ENCODE measurements at places on chromosomes 12 and 14.

GRCh38 chr12:19440019-19440858 lies 947 bp downstream of the AEBP2 start:
- DNase-seq: peak; percentile 88

- peak; percentile 87 for DNase-seq
Measured at GRCh38 chr14:49303946-49304516, 282.1 kb downstream of the RPS29 start.

DNA sequence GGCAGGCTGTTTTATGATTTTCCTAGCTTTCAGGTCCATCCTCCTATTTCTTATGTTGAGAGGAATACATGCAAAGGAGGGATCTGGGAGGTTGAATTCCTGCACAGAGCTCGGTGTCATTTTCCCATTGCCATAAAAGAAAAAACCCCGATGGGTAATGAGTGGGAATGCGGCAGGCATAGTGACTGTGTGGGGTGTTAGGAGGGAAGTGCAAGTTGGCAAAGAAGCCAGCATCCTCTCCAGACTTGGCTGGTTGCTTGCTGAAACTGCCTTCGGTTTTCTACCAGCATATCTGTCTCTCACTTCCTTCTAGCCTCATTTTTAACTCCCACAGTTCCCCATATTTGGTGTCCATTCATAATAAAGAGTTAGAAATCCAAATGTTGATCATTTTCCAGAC lies 1046.1 kb downstream of the SLC6A15 start:
- DNase-seq: no peak

DNA sequence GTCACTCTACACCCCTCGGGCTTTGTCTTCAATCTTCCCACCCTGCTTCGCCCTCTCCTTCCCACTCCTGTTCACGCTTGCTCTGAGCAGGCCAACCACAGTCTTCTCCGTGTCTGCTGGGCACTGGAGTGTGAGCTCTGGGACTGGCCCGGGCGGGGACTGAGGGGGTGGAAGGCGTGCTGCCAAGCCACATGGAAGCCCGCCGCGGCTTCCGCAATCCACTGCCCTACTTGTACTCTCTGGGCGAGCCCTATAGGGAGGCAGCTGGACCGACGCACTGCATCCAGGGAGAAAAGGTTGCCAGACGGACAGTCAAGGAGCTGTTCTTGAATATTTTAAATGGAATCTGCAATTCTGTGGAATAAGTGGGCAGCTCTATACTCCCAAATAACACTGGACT lies 24.8 kb downstream of the GOLGA3 start:
- no peak for DNase-seq

DNA sequence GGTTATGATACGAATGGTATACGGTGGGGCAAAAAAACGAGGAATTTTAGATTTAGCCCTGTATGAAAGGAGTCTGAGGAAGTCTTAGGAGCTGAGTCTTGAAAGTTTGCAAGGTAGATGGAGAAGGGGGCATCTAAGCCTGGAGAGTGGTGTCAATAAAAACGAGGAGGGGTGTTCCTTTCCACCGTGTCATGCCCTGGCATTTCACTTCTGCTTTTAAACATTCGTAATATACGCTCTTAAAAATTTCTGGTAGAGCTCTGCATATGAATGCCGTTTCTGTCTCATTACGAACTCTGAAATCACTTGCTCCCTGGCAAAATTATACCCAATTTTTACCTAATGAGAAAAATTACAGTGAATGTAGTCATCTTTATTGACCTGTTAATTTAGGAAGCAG lies 170.2 kb downstream of the ERC1 start:
- no peak for DNase-seq

DNA sequence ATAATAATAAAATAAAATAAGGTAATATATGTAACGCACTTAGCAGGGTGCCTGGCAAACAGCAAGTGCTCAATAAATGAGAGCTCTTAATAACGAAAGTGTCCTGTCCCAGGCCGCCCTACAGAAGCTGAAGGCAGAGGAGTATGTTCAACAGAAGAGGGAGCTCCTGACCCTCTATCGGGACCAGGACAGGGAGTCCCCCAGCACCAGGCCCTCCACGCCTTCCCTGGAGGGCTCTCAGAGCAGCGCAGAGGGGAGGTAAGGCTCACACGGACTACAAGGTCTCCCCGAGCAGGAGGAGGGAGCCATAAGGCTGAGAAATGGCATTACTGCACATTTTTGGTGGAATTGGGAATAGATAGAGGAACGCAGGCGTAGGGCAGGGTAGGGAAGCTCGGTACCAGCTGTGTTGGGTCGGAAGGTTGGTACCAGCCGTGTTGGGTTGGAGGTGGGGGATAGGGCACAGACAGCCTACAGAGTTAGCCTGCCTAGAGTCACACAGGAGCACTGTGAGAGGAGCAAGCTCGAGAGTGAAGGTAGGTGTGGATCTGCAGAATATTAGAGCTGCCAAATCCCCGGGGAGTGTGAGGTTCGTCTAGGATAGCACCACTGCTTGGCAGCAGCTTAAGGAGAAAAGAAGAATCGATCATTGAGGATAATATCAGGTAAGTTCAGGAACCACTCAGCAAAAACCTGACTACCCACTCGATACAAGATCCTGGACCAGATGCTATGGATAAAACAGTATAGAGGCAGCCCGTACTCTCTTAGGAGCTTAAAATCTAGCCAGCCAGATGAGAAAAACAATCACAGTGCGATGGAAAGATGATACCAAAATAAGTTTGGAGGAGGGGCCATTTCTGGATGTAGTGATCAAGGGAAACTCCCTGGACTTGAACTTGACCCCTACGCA lies 15.3 kb downstream of the TNFRSF1A start:
- DNase-seq: peak; percentile 63

GRCh38 chr14:55764784-55765183 lies 184.8 kb downstream of the KTN1 start:
- no peak for DNase-seq

- DNase-seq: peak; percentile 84
Measured at GRCh38 chr14:92039063-92039718, 668 bp downstream of the TRIP11 start.

DNA sequence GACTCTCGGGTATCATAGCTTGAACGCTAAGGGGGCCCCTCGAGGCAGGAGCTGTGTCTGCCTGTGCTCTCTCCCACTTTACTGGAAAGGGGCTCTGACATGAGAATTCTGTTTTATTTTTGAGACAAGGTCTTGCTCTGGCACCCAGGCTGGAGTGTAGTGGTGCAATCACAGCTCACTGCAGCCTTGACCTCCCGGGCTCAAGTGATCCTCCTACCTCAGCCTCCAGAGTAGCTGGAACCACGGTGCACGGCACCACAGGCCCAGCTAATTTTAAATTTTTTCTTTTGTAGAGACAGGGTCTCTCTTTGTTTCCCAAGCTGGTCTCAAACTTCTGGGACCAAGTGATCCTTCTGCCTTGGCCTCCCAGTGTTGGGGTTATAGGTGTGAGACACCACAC lies 77.7 kb downstream of the PAPOLA start:
- no peak for DNase-seq

- no peak for DNase-seq
Measured at GRCh38 chr14:105051182-105052109, 13.8 kb downstream of the GPR132 start.

DNA sequence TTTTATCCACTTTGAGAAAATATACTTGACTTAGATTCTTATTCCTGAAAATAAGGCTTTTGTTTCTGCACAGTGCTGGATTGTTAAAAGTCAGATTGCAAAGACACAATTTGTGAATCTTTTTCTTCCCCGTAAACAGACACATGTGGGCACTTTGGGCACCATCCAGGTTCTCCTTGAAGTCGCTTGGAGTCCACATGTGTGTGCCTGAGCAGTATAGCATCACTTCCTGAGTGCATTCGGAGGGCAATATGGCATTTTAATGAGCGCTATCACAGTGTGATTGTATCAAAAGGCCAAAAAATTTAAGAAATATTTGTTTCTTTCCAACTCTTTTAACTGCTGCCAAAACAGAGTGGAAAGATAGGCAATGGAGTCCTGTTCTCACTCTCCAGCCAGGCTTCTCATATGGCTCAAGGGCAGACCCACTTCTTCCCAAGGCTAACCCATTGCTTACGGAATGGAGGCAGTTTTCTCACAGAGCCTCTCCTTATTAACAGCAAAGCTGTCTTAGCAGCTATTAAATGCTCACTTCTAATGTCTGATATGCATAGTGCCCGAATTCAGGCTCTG lies 397.1 kb downstream of the EGLN3 start:
- peak; percentile 17 for DNase-seq

- DNase-seq: no peak
Measured at GRCh38 chr14:73027546-73027945, 640 bp upstream of the ZFYVE1 start.

DNA sequence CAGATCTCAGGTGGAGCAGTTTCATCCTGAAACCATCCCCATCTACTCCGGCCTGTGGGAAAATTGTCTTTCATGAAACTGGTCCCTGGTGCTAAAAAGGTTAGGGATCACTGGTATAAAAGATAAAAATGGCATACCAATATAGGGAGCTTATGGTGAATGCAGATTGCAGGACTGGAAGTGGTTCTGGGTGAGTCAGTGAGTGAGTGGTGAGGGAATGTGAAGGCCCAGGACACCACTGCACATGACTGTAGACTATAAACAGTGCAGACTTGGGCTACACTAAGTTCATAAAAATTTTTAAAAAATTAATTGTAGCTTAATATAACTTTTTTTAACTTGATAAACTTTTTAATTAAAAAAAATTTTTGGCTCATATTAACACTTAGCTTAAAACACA lies 67.0 kb upstream of the RD3L start:
- DNase-seq: no peak

DNA sequence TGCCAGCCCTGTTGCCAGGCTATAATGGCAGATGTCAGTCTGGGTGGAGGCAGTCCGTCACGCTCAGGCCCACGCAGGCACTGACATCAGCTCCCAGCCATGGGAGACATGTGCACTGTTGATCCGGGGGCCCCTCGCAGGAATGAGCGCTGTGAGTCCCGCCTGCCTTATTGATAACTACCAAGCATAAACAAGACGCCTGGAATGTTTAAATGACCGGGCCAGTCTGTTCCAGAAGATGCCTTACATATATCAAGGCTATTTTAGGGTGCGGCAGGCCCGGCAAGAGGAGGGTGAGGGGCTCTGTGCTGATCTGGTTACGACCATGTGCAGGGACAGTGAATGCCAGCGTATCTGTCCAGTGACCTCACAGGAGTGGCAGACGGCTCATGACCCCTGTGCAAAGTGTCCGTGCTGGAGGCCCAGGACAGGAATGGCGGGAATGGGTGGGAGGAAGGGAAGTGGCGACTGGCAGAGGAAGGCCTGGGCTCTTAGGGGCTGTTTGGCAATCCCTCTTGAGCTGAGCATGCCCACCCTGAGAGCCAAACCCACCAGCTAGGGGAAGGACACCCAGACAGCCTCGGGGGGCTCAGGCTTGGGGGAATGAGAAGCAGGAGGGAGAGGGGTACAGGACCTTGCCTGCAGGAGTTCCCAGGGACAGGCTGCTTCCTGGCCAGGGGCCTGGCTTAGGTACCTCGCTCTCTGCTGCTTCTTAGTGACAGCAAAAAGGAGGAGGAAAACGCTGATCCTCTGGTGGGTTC lies 49.3 kb downstream of the DLK1 start:
- DNase-seq: peak; percentile 70

DNA sequence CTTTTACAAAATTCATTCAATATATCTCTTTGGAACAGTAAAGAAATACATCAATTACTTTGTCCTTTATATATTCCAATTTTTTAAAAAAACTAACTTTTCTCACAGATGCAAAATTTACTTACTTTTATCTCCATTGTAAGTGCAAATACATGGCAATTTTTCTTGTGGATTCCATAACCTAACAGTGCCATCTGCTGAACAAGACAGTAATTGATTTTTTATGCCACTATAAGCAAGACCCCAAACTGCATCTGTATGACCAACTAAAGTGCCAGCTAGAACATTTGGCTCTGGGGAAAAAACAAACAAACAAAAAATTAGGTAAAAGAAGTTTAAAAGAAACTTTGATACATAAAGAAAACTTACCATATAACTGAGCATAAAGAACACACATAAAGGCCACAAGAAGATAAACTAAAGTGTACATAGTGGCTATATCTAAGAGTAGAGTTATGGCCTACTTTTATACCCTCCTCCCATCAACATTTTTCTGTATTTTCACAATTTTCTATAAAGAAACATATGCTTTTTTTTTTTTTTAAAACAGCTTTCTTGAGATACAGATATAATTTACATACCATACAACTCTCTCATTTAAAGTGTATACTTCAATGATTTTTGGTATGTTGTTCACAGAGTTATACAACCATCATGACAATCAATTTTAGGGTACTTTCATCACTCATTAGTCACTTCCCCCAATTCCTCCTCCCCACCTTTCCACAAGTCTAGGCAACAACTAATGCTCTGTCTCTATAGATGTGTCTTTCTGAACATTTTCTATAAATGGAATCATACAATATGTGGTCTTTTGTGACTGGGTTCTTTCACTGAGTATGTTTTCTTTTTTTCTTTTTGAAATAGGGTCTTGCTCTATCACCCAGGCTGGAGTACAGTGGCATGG lies 32.6 kb downstream of the COCH start:
- DNase-seq: peak; percentile 66
